Pulmonary artery endothelial cell (primary cell): ENCODE measurements at places on chromosomes 11 and 22. TPM values are rescaled to one million over a fixed set of nuclear protein-coding genes. Genes with fewer than 3 reads are reported as not detected.

Gene OR8A1
- not detected in 2 replicates for total RNA-seq

Gene RFPL2
- not detected in 2 replicates for total RNA-seq

Gene RAPSN
- 0.14 and 0.26 TPM in 2 replicates for total RNA-seq

Gene SLN
- total RNA-seq = not detected in 2 replicates

Gene VSIG2
- total RNA-seq = 0.26 and 0.42 TPM in 2 replicates

Gene RNF121
- 86.8 and 101 TPM in 2 replicates for total RNA-seq

Gene EWSR1
- total RNA-seq = 220 TPM in 2 replicates

Gene LRRC74B
- not detected in 2 replicates for total RNA-seq

- no peak for DNase-seq
Observed at GRCh38 chr22:49307481-49307830, 520.2 kb downstream of the BRD1 start.

- no peak for DNase-seq
Observed at GRCh38 chr22:31332886-31333285, 13.3 kb downstream of the PATZ1 start.

DNA sequence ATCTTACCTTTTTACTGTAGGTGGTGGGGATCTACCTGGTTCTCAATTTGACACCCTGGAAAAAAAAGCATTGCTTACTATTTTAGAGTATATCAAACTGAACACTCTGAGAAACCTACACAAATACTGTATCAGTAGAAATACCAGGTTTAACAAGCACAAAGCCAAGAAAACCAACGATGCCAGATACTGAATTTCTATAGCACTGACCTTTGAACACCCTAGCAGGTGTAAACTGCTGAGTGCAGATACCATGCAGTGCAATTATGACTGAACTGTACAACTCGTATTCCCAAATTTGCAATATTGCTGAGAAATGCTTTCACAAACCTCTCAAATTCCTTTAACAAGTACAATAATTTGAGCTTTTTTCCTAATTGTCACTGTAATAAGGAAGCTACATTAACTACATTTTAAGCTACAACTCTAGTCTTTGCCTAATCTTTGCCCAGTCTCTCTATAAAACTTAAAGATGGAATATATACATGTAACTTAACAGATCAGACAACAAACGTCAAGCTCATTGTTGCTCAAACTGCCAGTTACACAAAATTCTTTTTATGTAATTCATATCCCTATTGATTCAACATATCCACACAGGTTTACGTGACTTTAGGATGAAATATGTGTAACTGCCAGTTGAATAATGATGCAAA, 8.9 kb downstream of the TAF1D start:
- DNase-seq = no peak

- DNase-seq = no peak
Observed at GRCh38 chr22:24455039-24455438, 27.6 kb downstream of the ADORA2A start.

GRCh38 chr11:47716692-47717091, 1.5 kb upstream of the AGBL2 start:
- no peak for DNase-seq
